ENCODE measurements at places on chromosomes 11 and 22.

- peak; percentile 20 for DNase-seq
Observed at GRCh38 chr11:74255741-74256375, 55.6 kb downstream of the P4HA3 start.

GRCh38 chr11:96015906-96016565 is 92.1 kb upstream of the MTMR2 start:
- DNase-seq = no peak

- no peak for DNase-seq
Observed at GRCh38 chr11:46611526-46612304, 5.3 kb downstream of the HARBI1 start.

- DNase-seq = no peak
Observed at GRCh38 chr22:34804604-34805003, 261.4 kb upstream of the ISX start.

DNA sequence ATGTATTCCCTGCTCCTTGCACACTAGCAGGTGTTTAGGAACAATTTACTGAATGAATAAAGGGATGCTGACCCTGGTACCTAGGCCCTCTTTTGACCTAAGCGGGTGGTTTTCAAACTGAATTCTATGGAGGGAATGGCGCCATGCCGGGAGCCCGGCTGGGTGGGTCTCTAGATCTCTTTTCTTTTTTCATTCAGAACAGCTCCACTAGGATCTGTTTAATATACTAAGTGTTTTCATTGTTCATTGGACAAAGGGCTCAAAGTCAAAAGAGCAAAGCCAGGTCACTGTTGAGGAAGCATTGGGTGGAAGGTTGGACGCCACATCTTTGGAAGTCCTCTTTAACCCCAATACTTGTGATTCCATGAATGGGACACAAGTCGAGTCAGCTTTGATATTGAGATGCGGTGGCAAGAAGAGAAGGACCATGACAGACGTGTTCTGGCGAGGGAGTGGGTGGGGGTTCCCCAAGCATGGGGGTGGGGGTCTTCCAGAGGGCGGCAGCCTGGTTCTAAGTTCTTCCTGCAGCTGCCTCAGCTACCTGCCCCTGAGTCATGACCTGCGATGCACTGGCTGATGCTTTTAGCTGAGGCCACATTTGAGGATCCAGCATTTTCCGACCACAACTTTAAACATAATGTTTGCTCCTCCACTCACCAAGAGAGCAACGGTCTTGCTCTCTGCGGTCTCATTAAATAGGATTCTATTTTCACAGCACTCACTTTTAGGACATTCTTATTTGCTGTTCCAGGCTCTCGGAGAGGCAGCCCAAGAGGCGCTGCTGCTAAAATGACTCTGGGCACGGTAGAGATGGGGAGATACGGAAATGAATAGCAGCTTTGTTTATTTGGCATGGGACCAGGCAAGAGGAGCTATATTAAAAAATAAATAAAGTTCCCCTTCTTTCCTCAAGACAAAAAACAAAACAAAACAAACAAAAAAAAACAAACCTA is 100.6 kb downstream of the FBXO7 start:
- DNase-seq = no peak

GRCh38 chr22:48098243-48098920 is 1335.9 kb downstream of the TBC1D22A start:
- DNase-seq = no peak

- no peak for DNase-seq
Observed at GRCh38 chr11:127651888-127652221, 651.3 kb upstream of the KIRREL3 start.

- DNase-seq = no peak
Observed at GRCh38 chr11:115226556-115226955, 277.7 kb downstream of the CADM1 start.

All from activated T-helper 9 cell treated with anti-CD3 and anti-CD28 coated beads, Interleukin-2, amount 50 U/mL, for 16 hours (primary cell).